NCI-H446 (cell line): ENCODE measurements at places on chromosomes 1 and 21.

DNA sequence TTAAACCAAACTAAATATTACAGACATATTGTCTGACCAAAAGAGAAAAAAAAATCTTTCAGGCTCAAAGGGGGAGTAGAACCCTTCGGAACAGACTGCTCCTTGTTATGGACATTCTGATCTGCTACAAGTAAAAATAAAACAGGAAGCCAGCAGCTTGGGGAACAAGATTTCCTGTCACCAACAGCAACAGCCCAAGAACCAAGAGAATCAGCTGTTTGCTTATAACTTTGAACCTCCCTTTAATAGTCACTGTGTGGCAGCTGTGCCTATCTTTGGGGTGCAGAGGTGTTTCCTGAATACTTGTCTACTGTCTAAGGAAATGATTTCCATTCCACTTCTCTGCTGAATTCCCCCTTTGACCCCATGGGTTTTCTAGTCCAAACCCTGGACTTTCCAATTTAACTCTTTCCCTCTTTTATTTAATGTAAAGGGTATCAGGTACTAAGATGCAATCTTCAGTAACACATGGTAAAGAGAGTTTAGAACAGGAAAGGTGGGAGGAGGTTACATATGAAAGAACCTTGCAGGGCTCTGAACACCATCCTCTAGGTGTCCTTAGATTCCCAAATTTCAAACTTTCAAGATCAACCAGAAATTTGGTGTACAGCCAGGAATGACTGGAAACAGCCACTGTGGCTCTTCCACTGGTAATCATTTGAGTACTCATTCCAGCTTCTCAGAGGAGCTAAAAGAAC is 38.6 kb downstream of the GPR3 start:
- DNase-seq = peak; percentile 34

DNA sequence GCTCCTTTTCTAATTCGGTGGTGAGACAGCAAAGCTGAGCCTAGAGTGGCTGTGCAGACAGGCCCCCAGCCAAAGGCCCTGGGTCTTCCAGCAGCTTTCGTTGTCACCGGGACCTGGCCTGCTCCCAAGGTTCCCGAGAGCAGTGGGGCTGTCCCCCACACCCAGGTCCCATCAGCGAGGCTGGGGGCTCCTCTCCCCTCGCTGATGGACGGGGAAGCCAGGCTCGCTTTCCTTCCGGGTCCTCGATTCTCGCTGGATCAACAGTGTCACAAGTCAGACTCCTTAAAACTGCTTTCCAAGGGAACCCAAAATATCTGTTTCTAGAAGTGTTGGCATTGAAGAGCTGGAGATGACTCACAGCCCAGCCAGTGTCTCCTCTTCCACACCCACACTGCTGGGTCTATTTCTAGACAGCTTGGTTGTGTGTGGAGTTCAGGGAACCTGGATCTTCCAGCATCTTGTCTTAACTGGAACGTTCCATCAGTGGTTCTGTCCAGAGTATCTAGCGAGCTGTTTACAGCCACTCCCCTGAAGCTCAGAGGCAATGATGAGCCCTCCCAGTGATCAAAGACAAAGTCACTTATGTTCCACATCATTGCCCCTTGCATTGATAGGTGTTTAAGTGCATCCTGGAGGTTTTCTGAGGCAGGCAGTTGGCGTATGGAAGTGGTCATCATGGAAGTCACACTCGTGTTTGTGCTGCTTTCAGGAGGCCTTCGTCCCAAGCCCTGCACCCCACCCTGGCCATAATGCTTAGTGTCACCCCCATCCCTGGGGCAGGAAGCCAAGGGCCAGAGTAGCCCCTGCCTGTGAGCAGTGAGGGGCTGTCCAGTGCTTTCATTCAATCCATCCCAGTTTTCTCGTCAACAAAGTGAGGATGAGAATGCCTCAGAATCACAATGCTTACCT is 35.2 kb downstream of the RRP1 start:
- DNase-seq = peak; percentile 16

GRCh38 chr1:58529284-58529683 is 17.2 kb downstream of the OMA1 start:
- DNase-seq = no peak

DNA sequence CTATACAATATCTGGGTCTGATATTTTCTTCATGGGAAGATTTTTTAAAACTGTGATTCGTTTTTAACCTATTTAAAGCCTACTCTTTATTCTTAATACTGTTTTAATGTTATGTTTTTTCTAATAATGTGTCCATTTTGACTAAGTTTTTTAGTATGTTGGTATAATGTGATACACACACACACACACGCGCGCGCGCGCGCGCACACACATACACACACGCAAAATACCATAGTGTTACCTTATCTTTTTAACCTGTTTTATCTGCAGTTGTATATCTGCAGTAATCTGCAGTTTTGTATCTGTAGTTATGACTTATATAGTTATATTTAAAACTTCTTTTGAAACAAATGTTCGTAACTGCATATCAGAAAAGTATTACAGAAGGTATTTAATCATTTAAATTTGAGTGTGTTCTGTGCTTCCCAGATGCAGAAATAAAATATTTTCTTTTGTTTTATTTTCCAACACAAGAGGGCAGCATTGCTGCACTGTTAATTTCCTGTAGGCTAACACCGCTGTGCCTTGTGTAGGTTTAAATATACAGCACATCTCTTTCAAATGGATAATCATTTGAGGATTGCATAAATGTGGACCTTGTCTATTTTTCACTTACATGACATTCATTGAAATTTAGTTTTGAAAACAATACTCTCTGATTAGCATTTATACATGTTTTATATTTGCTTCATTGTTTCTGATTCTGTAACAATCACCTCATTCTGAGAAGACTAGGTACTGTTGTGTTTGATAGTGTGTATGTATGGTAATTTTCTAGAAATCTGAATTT is 166.1 kb downstream of the PDE4B start:
- DNase-seq = peak; percentile 23

- DNase-seq = no peak
These were observed 55.6 kb downstream of the SUCO start for GRCh38 chr1:172588296-172589291.

DNA sequence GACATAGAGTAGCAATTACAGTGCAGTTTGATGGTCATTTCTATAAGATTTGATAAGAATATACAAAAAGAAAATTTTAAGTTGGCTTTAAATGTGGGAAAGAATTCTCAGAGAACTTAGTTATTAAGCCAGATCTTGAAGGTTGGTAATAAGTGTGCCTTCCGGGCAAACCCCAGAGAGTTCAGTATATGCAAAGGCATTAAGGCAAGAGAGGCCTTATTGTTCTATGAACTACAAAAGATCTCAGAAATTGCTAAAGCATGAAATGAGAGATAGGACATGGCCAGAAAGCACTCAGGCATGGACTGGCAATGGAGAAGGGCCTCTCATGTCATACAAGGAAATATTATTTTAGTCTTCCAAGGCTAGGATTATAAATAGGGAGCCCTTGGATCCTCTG is 390.2 kb upstream of the C1orf87 start:
- no peak for DNase-seq

DNA sequence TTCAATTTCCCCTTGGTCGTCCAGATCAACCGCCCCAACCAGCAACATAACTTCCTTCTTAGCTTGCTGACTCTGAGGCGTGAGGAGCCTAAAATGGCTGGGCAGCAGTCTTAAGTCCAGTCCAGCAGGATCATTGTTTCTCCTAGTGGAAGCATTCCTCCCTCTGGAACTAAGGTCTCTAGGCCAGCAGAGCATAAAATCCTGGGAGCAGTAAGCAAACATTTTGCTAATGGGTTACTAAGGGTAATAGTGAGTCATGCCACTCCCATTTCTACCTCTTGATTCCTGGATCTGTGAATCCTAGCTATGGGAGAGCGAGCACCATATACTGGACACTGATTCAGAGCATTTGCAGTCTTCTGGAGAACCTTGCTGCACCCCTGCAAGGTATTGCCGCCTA is 59.9 kb downstream of the ADSS2 start:
- no peak for DNase-seq

DNA sequence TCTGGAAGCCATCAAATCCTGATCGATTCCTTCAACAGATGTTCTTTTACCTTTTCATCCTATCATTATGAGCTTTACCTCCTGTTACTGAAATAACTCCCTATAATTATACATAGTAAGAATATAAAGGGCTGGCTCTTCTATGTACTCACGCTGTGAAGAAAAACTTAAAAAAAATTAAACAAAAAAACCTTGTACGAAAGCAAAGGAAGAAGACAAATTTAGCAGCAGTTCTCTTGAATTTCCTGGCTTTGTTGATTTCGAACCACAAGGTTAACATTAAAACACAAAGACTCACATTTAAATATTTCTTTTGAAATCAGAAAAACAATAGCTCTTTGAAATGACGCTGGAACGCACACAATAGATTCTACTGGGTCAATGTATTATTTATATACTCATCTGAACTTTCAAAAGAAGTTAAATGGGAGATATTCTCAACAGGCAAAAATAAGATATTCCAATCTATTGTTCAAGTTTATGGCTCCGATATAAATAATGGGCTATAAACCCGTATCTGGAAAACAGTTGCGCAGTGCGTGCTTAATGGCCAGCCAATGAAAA is 13.6 kb upstream of the SPEN start:
- no peak for DNase-seq

- DNase-seq = no peak
These were observed 8.4 kb upstream of the COL18A1 start for GRCh38 chr21:45396620-45396995.

DNA sequence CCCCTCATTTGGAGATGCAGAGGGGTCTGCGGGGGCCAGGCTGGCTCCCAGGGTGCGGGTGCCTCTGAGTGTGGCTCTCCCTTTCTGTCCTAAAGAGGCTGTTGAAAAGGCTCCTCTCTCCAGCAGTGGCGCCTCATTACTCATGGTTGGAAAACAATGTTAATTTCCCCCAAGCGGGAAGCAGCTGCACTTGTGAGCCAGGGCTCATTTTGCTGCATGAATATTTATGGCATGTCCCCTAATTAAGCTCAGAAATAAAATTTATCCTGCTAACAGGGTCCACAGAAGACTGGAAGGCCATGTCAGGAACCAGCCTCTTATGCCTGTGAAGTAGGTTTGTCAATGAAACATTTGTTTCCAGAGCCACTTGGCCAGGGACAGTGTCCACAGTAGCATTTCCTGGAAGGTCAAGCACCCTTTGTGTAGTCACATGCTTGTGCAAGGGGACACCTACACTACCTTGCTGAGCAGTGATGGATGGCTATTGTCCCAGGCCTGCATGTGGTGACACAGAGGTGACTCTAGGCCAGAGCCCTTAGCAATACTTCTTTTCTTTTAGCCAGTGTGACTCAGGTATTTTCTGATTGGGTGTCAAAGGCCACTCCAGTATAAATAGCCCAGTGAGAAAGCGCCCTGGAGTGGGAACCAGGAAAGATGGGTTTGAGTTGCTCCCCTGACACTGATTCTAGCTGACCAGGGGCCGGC is 259.0 kb downstream of the FOXD2 start:
- DNase-seq = no peak
